RWPE1 (cell line): ENCODE measurements at places on chromosomes 5 and 9.

GRCh38 chr9:133989625-133990365, 2.3 kb downstream of the VAV2 start:
- DNase-seq: no peak

DNA sequence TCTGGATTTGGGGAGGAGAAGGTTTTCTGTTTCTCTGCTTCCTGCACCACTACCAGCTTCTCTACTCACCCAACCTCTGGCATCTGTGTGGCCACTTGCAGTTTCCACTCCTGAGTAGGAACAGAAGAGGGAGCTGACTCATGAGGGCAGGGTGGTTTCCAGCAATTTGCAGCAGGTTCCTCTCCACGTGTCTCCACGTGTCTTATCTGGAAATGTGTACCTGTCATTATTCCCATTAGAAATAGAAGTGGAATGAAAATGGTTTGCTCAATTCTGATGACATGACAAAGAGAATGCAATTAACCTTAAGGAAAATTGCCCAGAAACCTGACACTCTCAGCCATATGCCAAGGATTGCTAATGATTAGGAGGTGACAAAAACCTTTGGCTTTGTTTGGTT, 33.0 kb downstream of the EGFLAM start:
- peak; percentile 26 for DNase-seq

- no peak for DNase-seq
Observed at GRCh38 chr5:110945874-110946436, 125.6 kb upstream of the TSLP start.

- DNase-seq: no peak
Observed at GRCh38 chr5:1349246-1349645, 4.3 kb upstream of the CLPTM1L start.

GRCh38 chr5:78387468-78388153, 27.2 kb downstream of the SCAMP1 start:
- DNase-seq: no peak

- no peak for DNase-seq
Observed at GRCh38 chr5:142640316-142641005, 45.4 kb downstream of the FGF1 start.

- DNase-seq: no peak
Observed at GRCh38 chr9:33175649-33176325, 8.7 kb upstream of the B4GALT1 start.

GRCh38 chr9:134814598-134815215, 65.9 kb upstream of the FCN2 start:
- peak; percentile 82 for DNase-seq

DNA sequence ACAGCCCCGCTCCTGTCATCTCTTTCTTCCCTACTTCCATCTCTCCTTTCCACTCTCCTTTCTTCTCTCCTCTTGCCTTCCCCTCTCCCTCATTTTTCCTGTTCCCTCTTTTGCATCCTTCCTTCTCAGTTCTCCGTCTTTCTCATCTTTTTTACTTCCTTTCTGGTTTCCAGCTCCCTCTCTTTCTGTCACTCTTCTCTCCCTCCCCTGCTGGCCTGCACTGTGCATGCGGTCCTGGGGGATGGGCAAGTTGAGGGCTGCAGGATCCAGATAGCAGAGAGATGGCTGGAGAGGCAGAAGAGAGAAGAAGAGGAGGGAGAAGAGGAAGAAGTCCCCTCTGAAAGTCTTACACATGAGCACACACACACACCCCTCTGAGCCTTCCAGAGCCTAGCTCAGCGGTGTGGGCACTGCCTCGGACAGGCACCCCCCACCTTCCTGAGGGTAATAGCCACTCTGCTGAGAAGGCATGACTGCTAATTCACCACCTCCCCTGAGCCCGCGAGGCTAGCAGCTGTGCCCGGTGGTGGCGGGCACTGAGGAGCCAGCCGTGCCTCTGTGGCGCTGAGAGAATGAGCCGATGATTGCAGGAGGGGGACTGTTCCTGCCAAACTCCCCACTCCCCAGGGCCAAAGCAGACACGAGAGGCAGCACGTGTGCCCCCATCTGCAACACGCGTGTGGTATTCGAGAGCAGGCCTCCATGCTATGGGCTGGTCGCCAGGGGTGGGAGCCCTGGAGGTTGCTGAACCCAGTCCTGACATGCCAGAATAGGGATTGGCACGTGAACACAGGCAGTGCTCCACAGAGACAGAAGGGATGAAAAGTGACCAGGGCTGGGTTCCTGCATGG, 3.7 kb upstream of the CAMK2A start:
- DNase-seq: no peak

DNA sequence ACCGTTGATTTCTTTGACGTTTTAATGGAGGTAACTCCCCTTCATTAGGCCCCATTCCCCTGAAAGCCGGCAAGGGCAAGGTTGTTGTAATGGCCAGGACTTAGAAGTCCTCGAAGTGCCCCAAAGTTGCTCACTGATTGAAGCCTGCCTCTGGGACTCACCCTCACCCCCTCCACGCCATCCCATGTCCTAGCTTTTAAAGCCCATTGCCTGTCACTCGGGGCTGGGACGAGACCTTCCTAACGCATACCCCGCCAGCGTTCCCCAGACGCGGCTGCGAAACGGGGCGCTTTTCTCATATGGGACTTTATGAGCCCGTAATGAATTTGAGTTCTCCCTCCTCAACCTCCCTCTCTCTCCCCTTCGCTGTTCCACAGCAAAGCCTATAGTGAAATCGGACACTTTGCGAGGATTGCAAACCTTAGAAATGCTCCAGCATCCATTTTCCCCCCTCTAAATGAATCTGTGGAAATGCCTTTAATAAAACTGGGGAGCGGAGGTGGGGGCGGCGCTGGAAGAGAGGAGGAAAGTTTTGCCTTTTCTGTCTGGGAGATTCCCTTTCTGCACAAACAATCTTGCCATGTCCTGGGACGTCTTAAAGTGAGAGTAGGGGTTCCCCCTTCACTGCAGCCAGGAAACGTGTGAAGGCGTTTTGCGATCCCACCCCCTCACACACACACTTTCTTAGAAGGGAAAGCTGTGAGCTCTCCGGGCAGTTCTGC, 1.5 kb downstream of the PAPPA start:
- no peak for DNase-seq

- DNase-seq: no peak
Observed at GRCh38 chr5:116673453-116673852, 98.8 kb upstream of the SEMA6A start.

- no peak for DNase-seq
Observed at GRCh38 chr5:142095651-142096330, 12.8 kb upstream of the NDFIP1 start.

DNA sequence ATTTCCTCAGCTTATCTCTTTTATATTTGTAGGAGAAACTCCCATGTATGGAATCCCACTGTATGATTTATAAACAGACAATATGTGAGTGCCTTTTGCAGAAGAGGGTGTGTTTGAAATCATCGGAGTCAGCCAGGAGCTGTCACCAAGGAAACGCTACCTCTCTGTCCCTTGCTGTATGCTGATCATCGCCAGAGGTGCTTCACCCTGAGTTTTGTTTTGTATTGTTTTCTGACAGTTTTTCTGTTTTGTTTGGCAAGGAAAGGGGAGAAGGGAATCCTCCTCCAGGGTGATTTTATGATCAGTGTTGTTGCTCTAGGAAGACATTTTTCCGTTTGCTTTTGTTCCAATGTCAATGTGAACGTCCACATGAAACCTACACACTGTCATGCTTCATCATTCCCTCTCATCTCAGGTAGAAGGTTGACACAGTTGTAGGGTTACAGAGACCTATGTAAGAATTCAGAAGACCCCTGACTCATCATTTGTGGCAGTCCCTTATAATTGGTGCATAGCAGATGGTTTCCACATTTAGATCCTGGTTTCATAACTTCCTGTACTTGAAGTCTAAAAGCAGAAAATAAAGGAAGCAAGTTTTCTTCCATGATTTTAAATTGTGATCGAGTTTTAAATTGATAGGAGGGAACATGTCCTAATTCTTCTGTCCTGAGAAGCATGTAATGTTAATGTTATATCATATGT, 18.0 kb upstream of the CTSL start:
- no peak for DNase-seq

- no peak for DNase-seq
Observed at GRCh38 chr9:76018761-76019160, 128.3 kb downstream of the PCSK5 start.

GRCh38 chr9:113953531-113953930, 77.4 kb downstream of the ZNF618 start:
- no peak for DNase-seq

DNA sequence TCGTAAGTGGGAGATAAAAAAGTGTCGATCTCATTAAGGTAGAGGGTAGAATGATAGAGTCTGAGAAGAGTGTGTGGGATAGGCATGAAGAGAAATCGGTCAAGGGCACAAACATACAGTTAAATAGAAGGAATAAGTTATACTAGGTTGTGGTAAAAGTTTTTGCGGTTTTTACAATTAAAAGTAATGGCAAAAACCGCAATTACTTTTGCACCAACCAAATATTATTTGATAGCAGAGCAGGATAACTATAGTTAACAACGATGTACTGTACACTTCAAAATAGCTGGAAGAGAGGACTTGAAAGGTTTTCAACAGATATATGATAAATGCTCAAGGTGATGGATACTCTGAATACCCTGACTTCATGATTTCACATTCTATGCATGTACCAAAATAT, 135.8 kb upstream of the CDH12 start:
- no peak for DNase-seq

GRCh38 chr9:27528076-27528885, 1.3 kb downstream of the MOB3B start:
- DNase-seq: peak; percentile 84

GRCh38 chr9:28883234-28883633, 1310.0 kb upstream of the C9orf72 start:
- no peak for DNase-seq

- DNase-seq: peak; percentile 74
Observed at GRCh38 chr5:40688127-40688761, 8.5 kb downstream of the PTGER4 start.

- no peak for DNase-seq
Observed at GRCh38 chr9:110808599-110808980, 140.0 kb downstream of the MUSK start.

DNA sequence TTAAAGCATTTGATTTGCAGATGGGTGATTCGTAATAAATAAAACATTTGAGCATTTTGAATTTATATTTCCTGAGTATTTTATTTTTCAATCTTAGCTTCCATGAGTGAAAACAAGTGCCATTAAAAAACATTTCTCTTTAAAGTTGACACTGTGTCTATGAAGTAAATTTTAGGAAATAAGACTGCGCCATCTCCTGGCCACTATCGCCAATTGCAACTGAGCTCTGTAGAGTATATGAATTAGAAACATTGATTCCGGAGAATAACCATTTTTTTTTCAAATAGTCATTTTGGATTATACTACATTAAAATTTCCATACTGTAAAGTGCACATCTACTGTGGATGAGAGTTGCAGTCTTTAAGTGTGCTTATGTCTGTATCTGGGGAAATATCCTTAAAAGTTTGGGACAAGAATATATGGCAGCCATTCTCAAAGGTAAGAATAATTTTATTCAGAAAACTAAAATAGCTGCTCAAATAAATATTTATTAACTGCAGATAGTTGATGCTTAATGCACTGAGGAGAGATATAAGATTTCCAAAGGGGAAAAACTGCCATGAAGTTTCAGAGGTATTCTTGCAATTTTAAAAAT, 5.9 kb downstream of the DMRTA1 start:
- no peak for DNase-seq

GRCh38 chr5:170114271-170114670, 8.6 kb downstream of the FOXI1 start:
- DNase-seq: no peak

DNA sequence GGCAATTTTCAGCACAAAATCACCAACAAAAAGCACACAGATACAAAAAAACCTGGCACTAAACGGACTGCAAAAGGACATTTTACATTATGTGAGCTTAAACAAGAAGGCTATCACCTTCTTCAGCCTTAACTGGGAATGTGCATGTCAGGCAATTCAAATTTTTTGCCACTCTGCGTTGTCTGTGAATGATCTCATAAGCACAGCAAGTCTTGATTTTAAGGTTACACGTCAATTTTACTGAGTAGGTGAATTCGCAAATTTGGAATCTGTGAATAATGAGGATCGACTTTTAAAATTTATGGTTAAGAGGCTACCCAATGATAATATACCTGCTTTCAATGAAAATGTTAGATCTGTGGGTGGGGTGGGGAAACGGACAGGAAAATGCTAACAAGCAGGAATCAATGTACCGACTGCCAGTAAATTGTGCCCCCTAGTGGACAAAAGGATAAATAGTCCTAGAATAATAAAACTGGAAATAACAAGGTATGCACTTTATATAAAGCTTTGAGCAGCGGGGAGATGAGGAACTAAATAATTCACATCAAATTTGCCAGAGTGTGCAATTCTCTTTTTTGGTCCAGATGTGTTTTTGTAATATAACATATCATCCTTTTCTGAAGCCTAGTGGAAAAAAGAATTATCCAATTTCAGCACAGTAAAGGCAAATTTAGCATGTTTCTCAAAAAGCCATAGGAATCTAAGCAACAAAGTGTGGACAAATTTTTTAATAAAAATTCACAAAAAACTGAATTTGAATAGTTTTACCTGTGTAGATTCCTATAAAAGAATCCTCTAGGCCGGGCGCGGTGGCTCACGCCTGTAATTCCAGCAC, 20.5 kb downstream of the EQTN start:
- peak; percentile 44 for DNase-seq

DNA sequence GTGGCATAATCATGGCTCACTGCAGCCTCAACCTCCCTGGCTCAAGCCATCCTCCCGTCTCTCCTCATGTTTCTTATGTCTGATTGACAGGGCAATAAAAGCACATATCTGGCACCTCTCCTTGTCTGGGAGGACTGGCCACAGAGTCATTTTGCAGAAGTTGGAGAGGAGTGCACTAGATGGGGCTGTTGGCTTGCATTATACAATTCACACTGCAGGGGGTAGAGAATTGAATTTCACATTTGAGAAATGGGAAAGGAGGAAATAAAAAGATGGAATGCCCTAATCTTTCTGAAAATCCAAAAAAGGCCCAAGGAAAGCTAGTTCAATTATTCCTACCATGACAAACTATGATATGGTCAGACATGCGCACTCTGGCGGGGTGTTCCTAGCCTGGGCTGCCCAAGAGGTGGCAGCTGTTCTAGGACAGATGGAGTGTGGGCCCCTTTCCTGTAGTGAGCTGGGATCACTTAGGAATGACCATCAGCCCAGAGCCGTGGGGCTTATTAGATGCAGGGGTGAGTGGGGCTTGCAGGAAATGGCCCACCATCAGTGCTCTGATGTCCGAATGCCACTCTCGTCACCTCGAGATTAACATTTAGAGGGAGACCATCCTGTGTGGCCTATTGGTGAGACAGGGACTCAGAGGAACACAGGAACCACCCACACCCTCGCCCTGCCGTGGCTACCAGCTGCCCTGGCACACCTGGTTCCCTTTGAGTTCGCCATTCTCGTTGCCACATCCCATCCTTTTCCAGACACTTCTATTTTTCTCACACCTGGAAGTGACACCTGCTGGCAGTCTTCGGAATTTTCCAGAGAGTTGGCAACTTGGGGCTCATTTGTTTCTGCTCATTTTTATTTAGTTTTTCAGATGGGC, 21.8 kb upstream of the ANKRD18A start:
- DNase-seq: peak; percentile 67

- no peak for DNase-seq
Observed at GRCh38 chr5:181200816-181201215, 4.2 kb downstream of the TRIM7 start.

GRCh38 chr5:76954383-76954763, 1.5 kb downstream of the CRHBP start:
- no peak for DNase-seq

GRCh38 chr5:75681125-75681830, 36.0 kb downstream of the POC5 start:
- DNase-seq: peak; percentile 34
